Fibroblast of lung (primary cell): ENCODE measurements at places on chromosomes 2 and 18. TPM values are rescaled to one million over a fixed set of nuclear protein-coding genes. Genes with fewer than 3 reads are reported as not detected.

DNA sequence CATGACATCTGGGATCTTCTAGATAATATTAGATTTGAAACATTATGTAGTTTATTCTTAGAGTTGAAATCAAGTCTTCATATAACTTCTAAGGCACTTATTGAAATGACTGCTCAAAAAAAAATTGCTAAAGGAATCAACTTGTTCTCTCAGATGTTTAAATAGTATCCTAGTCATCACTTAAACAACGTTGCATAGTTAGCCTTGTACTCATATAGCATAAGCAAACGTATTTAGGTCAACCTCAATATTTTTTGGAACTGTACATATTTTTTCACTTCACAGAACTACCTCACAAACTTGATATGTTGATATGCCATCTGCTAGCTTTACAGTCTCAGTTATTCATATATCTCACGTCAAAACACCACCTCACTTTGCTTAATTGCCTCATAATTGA, 47.1 kb upstream of the CREB1 start:
- H3K4me1 ChIP-seq: peaks cover 2% of the 10 kb centered on the region
- no peaks in the 10 kb centered on the region for H3K36me3 ChIP-seq
- H3K4me3 ChIP-seq: no peak overlapping the region
- peak; percentile 56 for DNase-seq
- no peak overlapping the region for H3K27ac ChIP-seq
- no peaks in the 10 kb centered on the region for H3K27me3 ChIP-seq

DNA sequence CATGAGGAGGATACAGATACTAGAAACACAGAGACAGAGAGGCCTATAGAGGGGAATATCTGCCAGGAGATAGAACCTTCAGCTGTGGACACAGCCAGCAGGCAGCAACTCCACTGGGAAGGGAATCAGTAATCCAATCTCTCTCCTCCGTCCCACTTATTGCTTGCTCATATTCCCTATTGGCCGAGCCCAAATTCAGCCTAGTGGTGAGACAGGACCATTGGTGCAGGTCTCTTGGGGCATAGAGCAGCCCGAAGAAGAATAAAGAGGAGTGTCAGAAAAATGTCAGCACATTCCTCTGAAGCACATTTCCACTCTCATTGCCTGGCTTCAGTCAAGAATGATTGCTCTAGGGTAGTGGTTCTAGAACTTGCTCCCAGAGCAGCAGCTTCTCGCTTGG, 1091.5 kb upstream of the GYPC start:
- DNase-seq: no peak
- H3K4me1 ChIP-seq: no peaks in the 10 kb centered on the region
- H3K27ac ChIP-seq: no peak overlapping the region
- no peak overlapping the region for H3K4me3 ChIP-seq

- peaks cover 7% of the 10 kb centered on the region for H3K4me1 ChIP-seq
- no peak for DNase-seq
Measured at GRCh38 chr2:95667480-95667879, 75.7 kb downstream of the TRIM43 start.

DNA sequence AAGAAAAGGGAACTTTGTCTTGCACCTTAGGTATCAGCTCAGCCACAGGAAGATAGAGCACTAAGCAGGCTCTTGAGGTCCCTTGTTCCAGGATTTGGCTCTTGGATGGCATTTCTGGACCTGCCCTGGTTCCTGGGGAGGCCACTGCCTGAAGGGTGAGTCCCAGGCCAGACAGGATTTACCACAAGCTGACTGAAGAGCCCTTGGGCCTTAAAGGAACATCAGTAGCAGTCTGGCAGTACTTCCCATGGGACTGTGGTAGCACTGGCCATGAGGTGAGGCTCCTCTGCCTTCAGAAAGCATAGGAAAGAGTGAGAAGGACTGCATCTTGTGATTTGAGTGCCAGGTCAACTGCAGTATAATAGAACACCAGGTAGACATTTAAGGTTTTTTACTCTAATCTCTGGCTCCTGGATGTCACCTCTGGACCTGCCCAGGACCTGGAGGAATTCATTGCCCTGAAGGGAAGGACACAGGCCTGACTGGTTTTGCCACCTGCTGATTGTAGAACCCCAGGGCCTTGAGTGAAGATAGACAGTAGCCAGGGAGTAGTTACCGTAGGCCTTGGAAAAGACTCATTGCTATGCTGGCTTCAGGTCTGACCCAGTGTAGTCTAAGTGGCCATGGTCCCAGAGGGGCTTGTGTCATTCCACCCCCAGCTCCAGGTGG, 154.4 kb upstream of the CREB1 start:
- H3K27me3 ChIP-seq: no peaks in the 10 kb centered on the region
- no peaks in the 10 kb centered on the region for H3K36me3 ChIP-seq
- no peak overlapping the region for H3K27ac ChIP-seq
- H3K4me1 ChIP-seq: no peaks in the 10 kb centered on the region

DNA sequence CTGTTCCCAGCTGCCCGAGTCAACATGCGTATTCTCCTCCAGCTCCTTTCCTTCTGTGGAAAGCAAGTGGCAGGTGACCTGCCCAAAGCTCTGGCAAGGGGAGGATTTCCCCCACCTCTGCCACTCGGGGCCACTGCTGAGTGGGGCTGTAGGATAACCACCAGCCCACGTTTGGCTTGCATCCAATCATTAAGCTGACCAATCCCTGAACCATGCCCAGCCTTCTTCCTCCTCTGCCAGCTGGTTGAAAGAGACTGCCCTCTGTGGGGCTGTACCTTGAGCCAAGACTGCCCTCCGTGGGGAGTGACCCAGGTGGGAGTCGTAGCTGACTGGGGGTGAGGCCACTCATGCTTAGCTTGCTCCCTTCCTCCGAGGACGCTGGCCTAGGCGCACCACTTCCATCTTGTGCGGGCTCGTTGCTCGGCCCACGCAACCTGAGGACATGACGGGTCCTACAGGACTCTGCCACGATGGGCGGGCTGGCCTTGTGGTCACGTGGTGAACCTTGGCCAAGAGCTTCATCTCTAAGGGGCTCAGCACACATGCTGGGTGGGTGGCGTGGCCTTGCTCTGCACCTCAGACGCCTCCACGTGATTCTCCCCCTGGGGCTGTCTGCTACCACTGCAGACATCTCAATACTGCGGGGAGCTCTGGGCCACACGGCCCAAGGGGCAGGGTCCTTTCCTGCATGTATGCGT, 112.1 kb downstream of the NDUFA10 start:
- no peak overlapping the region for H3K4me3 ChIP-seq
- H3K4me1 ChIP-seq: no peaks in the 10 kb centered on the region
- H3K27ac ChIP-seq: no peak overlapping the region

GRCh38 chr2:75431763-75432162, 129.0 kb downstream of the EVA1A start:
- H3K27ac ChIP-seq: no peak overlapping the region
- H3K27me3 ChIP-seq: peaks cover 2% of the 10 kb centered on the region
- H3K4me3 ChIP-seq: no peak overlapping the region
- H3K4me1 ChIP-seq: no peaks in the 10 kb centered on the region
- no peak for DNase-seq

VWC2L gene
- not detected in 2 replicates for total RNA-seq
